Midbrain (tissue), 1 donor: ENCODE measurements at places on chromosomes 2 and 18.
A peak's percentile ranks its signal among the peaks of the same experiment; 100 is the strongest.

DNA sequence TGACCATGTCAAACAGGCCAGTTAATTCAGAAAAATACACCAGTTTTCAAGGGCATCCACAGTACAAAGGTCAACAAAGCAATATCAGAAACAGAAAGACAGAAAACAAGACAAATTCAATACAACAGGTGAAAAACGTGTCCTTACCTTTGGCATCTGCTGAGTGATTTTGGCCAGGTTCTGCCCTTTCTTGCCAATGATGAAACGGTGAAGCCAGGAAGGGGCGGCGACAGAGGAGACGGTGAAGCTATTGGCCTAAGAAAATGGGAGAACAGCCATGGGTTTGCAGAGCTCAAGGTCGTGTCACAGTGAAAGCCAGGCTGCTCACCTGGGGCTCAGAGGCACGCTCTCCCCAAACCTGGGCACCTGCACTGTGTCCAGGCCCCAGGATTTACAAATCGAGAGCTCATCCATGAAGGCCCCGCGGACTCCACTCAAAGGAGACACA lies 60.5 kb downstream of the HDLBP start:
- DNase-seq, result no peak

GRCh38 chr18:71371951-71372605 lies 1083.2 kb downstream of the SOCS6 start:
- no peak for DNase-seq

GRCh38 chr2:19898592-19899329 lies 3.0 kb downstream of the TTC32 start:
- no peak for DNase-seq

DNA sequence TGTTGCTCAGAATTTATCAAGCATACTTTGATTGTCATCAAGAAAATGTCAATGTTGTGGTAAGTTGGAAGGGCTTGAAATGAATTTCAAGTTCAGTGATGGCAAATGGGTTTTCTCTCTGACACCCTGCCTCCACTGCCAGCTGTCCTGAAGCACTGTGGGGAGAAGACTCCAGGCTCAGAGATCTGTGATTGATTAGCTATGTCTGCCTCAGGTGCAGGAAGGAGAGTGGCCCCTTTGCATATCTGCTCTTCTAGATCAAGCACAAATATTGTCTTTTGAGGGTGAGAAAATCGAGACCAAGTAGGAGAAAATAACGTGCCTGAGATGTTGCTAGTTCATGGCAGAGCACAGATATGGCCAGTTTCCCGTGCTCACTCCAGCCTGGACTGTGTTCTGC lies 178.8 kb upstream of the GLI2 start:
- DNase-seq, result no peak

- no peak for DNase-seq
These were observed 29.4 kb upstream of the IL1RN start for GRCh38 chr2:113098041-113098440.

GRCh38 chr2:201733544-201733943 lies 35.1 kb upstream of the MPP4 start:
- no peak for DNase-seq

GRCh38 chr18:69022426-69022825 lies 224.5 kb downstream of the CCDC102B start:
- no peak for DNase-seq

DNA sequence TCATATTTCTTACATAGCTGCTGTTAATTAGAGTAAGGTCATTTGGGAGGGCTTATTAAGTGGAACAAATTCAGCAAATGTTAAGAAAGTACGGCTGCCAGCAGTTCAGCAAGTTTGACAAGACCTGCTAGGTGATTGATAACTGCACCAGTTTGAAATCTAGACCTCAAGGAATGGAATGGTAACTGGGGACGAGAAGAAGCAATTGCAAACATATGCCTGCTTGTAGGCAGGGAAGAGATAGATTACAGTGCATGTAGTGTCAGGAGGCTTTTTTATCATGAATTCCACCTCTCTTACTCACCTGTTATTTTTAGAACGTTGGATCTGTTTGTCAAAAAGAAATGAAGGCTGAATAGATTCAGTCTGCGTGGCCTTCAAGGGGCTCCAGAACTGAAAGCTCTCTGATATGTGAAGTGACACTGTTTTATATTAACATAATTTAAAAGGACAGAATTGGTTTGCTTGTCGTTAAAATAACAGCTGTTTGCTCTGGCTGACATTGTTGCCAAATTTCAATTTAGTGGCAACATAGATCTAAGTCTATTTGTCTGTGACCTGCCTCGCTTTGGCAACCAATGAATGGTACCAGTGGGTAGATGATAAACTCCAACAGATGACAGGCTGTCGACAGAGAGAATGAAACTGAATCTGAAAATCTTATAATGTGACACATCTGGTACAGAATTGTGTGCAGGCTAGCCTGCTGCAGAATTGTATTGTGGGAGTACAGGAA lies 199.3 kb downstream of the ZNF407 start:
- peak; percentile 33 for DNase-seq

GRCh38 chr2:166361351-166362153 lies 14.2 kb downstream of the SCN9A start:
- DNase-seq, result no peak

- DNase-seq, result no peak
These were observed 152.1 kb downstream of the NCK2 start for GRCh38 chr2:105896765-105897163.

- DNase-seq, result no peak
These were observed 1696.3 kb upstream of the TMEFF2 start for GRCh38 chr2:193891023-193891422.

DNA sequence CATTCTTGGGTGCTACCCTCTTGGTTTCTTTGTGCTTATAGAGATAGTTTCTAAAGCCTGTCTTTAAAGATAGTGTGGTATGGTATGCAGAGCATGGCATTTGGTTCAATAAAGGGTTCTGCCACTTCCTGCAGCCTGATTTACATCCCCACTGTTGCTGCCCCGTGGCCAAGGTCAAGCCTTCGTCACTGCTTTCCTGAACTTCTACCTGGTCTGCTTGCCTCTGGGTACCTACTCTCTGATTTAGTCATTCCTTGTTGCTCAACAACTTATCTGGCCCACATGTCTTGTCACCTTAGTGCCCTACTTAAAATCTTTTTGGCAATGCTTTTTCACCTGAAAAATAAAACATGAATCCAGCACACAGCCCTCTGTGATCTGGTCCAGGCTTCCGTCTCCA lies 352.9 kb downstream of the LPIN1 start:
- no peak for DNase-seq

DNA sequence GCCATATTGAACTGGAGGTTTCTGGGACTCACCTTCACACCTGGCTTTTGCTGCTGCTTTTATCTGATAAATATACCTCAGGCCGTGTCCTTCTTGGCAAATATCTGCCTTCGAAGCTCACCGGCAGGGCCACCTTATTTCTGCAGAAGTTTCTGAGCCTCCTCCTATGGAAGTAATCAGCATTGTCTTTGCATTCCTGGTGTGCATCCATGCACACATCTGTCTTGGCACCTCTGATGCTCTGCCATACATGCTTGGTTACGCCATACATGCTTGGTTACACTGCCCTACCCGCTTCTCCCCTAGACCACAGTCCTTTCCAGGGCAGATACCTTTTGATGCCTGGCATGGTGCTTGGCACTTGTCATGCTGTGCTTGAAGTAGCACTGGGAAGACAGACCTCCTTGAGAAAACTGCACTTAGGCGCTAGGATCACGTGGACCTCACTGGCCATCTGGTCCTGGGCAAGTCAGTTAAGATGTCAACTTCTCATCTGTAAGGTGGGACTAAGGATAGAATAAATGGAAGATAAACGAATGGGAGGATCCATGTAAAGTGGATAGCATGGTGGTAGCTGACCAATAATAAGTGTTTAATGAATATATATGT lies 66.8 kb downstream of the ZNF236 start:
- DNase-seq, result no peak

- DNase-seq, result no peak
These were observed 22.9 kb downstream of the GPR35 start for GRCh38 chr2:240648155-240648649.

DNA sequence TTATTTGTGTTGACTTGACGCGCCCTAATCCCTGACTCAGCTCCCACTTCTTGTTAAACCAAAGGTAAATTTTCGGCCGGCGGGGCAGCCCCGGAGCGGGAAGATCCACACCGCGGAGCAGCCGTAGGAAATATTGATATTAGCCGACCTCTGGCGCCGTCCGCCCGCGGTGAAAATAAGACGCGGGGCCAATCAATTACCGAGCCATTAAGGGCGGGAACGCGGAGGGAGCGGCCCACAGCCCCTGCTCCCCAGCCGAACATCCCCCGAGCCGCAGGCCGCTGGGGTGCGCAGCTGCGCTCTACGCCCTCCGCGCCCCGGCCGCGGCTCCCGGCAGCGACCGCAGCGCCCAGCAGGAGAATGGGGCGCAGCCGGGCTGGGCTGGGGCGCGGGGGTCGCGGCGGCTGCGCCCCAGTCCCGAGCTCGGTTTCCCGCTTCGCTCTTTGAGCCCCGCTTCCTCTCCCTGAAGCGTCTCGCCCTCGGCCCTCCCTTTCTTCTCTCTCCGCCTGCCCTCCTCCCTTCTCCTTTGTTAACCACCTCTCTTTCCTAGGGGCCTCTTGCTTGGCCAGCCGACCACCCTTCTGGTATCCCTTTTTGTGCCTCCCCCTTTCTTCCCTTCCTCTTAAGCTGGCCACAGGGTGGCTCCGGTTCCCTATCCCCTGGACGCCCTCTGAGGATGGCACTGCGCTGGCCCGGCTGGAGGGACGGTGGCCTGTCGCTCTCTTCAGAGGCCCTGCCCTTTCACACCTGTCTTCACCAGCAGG lies 40.9 kb downstream of the CELF4 start:
- DNase-seq, result no peak

DNA sequence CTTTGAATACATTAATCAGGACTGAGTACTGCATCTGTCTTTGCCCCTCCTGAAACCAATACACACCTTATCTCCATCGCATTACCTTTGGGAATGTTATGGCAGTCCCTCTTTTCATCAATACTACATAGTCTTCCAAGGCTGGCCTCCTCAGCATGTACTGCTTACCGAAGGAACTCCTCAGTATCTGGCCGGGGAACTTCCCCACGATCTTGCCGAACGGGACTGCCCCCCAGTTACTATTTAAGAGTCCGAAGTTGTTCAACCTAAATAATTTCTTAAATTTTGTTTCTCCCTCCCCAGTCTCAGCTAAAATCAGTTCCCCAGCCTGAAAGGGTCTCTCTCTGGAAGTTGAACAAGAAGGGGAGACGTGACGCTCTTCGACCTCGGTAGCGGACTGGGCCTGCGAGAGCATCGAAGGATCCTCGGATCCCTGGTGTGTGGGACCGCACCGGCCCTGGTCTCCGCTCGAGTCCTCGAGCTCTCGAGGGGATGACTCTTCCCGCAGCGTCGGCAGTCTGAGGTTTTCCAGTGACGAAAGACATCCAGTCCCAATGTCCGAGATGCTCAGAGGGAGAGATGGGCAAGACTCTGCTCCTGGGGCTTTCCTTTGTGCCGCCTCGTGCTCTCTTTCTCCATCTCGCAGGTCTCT lies 489 bp downstream of the TRMT61B start:
- DNase-seq, result peak; percentile 38

- DNase-seq, result no peak
These were observed 5.8 kb upstream of the PRELID3A start for GRCh38 chr18:12401881-12402280.

DNA sequence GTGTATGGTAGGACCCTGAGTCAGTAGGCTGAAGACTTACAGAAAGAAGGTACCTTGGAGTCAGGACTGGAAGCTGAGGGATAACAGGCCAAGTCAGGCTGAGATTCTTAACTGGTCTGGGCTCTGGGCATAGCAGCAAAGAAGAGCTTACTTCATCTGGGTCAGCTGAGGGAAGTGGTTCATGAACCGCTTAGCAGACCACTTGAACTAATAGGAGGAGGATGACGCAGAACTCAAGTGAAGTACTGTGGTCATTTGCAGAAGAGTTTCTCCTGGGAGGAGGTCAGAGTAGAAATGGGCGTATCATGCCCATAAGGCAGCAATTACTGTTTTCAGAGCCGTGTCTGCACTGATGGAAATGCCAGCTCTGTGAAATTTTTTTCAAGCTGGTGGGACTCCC lies 164.5 kb downstream of the LCLAT1 start:
- no peak for DNase-seq

GRCh38 chr2:235300368-235301201 lies 193.3 kb upstream of the AGAP1 start:
- no peak for DNase-seq

GRCh38 chr2:159879051-159879604 lies 81.1 kb upstream of the CD302 start:
- no peak for DNase-seq

DNA sequence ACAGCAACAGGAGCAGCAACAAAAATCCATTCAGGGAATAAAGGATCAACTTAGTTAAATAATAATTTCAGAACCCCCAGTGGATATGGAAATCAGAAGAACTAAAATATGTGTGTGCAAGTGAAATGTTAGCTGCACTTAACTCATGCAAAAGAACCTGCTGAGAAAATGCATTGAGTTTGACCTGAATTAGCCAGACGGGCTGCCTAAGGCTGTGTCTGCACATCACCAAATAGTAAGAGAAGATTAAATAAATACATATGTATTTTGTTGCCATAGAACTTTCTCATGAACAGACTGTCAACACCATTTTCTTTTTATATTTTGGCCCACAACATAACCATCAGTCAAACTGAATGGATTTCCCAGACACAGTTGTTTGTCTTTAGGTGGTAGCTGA lies 262.0 kb upstream of the PIK3C3 start:
- DNase-seq, result no peak

DNA sequence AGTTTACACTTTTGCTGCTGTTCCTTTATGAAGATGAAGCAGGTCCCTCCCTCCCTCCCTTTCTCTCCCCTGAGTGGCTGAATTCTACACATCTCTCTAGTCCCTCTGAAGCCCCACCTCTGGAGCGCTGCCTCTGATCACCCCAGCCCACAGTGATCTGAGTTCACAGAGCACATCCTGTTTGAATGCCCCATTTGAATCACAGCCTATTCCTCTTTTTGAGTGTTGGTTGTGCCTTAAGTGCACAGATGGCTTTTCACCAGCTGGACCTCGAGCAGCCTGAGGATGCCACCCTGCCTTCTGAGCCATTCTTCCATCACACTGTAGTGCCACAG lies 87.1 kb downstream of the ITGB1BP1 start:
- DNase-seq, result no peak

GRCh38 chr2:172513524-172513900 lies 42.4 kb upstream of the PDK1 start:
- DNase-seq, result no peak

DNA sequence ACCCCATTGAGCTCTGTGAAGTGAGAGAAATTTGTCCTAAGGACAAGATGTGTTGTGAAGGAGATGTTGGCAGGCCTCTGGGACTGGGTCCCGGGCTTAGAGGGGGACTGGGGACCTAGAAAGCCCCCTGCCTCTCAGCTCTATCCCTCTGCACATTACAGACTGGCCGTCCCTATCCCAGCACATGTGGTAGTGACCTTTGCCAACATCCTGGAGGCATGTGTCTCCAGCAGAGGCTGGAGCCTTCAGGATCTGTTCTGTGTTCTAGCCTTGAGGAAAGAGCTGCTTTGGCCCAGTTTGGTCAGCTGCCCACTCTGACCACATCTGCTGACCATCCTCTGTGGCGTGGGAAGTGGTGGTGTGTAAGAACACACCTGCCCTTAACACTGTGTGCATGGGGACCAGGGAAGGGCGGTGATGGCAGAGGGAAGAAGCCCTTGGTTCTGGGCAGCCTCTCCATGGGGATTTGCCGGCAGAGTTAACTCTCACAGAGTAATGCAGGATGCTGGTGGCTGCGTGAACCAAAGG lies 33.4 kb downstream of the NCK2 start:
- DNase-seq, result no peak

GRCh38 chr2:119212139-119212800 lies 11.4 kb upstream of the STEAP3 start:
- DNase-seq, result no peak

GRCh38 chr2:25400169-25400568 lies 58.4 kb upstream of the DNMT3A start:
- no peak for DNase-seq

- DNase-seq, result no peak
These were observed 208.3 kb upstream of the HDAC4 start for GRCh38 chr2:239609162-239609561.
